T-helper 9 cell (primary cell): ENCODE measurements at places on chromosomes 7 and 10.

DNA sequence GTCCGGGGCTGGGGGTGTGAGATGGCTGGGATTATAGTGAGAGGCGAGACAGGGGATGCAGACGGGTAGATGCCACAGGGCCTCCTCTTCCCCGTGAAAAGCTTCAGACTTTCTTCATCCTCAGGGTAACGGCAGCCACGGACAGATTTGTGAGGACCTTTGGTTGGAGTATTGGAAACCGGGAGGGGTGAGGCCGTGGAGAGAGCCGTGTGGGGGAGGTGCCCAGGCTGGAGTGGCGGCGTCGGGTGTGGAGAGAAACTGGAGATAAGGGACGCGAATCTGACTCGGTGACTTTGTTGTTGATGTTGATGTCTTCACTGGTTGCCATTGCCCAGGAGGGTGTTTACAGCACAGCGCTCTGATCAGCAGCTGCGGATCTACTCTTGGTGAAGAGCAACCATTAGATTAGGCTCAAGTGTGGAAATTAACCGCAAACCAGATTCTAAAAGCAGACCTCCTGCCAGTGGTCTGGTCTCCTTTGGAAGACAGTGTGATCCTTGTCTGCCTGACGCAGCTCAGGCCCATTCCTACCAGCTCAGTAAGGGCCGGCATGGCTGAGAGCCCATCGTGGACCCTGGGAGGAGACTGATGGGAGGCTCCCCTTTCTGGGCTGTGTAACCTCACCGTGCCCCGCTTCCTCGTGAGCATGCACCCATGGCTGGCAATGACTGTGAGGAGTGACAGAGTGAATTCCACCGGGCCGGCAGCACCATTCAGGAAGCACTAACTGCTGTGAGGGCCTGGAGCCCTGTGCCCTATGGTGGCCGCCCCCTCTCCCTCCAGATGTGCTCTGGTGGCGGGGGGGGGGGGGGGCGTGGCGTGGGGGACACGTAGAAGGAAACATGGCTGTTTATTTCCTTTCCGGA lies 90.3 kb downstream of the INPP5A start:
- no peak for DNase-seq

- DNase-seq: no peak
These were observed 17.6 kb downstream of the SEC24C start for GRCh38 chr10:73761781-73762180.

- DNase-seq: no peak
These were observed 93.1 kb upstream of the STEAP4 start for GRCh38 chr7:88399696-88400240.

- no peak for DNase-seq
These were observed 180.5 kb upstream of the CTBP2 start for GRCh38 chr10:125340903-125341302.
